SJSA1 (cell line): ENCODE measurements at places on chromosomes 16 and 17. TPM values are rescaled to one million over a fixed set of nuclear protein-coding genes. Genes with fewer than 3 reads are reported as not detected.

ZFPM1 gene
- total RNA-seq = 0.38 and 0.92 TPM in 2 replicates

TBC1D3D gene
- total RNA-seq = 1.8 TPM in 1 of 2 replicates, not detected in the other

NDUFB10 gene
- total RNA-seq = 273 and 292 TPM in 2 replicates

CES1 gene
- not detected in 2 replicates for total RNA-seq

MAPT gene
- total RNA-seq = 0.03 TPM in 1 of 2 replicates, not detected in the other

ZNF385C gene
- total RNA-seq = not detected in 2 replicates

TEKT3 gene
- total RNA-seq = 1.0 TPM in 1 of 2 replicates, not detected in the other

CTRB2 gene
- total RNA-seq = not detected in 2 replicates

HS3ST2 gene
- total RNA-seq = not detected in 2 replicates

KRTAP2-3 gene
- not detected in 2 replicates for total RNA-seq

METTL26 gene
- total RNA-seq = 73.1 and 86.6 TPM in 2 replicates

TLCD3A gene
- 10.9 and 11.8 TPM in 2 replicates for total RNA-seq

C1QTNF8 gene
- not detected in 2 replicates for total RNA-seq

C17orf107 gene
- 0.18 TPM in 1 of 2 replicates, not detected in the other for total RNA-seq

MMP25 gene
- total RNA-seq = 0.55 TPM in 1 of 2 replicates, not detected in the other

SOX15 gene
- total RNA-seq = not detected in 2 replicates

SRCIN1 gene
- total RNA-seq = not detected in 2 replicates

ZG16B gene
- total RNA-seq = 0.11 and 0.53 TPM in 2 replicates

KRTAP9-8 gene
- total RNA-seq = not detected in 2 replicates

TANC2 gene
- 2.3 and 7.7 TPM in 2 replicates for total RNA-seq

SLC16A6 gene
- not detected in 2 replicates for total RNA-seq

CACNG1 gene
- total RNA-seq = 0.26 TPM in 1 of 2 replicates, not detected in the other

EIF4A3 gene
- 192 and 232 TPM in 2 replicates for total RNA-seq

LPO gene
- not detected in 2 replicates for total RNA-seq

GGA3 gene
- 13.1 and 13.8 TPM in 2 replicates for total RNA-seq

MRPL12 gene
- total RNA-seq = 19.5 and 34.3 TPM in 2 replicates

GSDMA gene
- total RNA-seq = not detected in 2 replicates

SEPTIN1 gene
- not detected in 2 replicates for total RNA-seq

AHSP gene
- not detected in 2 replicates for total RNA-seq

EEF2KMT gene
- 17.4 and 19.0 TPM in 2 replicates for total RNA-seq

CNTNAP1 gene
- 0.34 and 1.1 TPM in 2 replicates for total RNA-seq

CD7 gene
- not detected in 2 replicates for total RNA-seq

CDRT15L2 gene
- total RNA-seq = not detected in 2 replicates

SLC16A11 gene
- not detected in 2 replicates for total RNA-seq

TIGD7 gene
- 2.1 and 11.1 TPM in 2 replicates for total RNA-seq

DUSP14 gene
- total RNA-seq = 91.2 and 94.6 TPM in 2 replicates

NME3 gene
- 19.9 and 27.1 TPM in 2 replicates for total RNA-seq

KIF2B gene
- not detected in 2 replicates for total RNA-seq

HOXB5 gene
- total RNA-seq = 0.05 and 1.2 TPM in 2 replicates

MARVELD3 gene
- not detected in 2 replicates for total RNA-seq

CHD9NB gene
- 0.45 TPM in 1 of 2 replicates, not detected in the other for total RNA-seq

KCNG4 gene
- not detected in 2 replicates for total RNA-seq

RNF227 gene
- total RNA-seq = 0.42 TPM in 1 of 2 replicates, not detected in the other

PSME3IP1 gene
- total RNA-seq = 93.1 and 112 TPM in 2 replicates

NGFR gene
- 0.11 and 2.3 TPM in 2 replicates for total RNA-seq

ZNF423 gene
- 3.0 and 5.4 TPM in 2 replicates for total RNA-seq

KRTAP4-5 gene
- total RNA-seq = not detected in 2 replicates

ACBD4 gene
- total RNA-seq = 0.89 and 1.6 TPM in 2 replicates

TNK1 gene
- not detected in 2 replicates for total RNA-seq

SLC6A2 gene
- not detected in 2 replicates for total RNA-seq

AXIN2 gene
- total RNA-seq = 4.2 and 4.8 TPM in 2 replicates

BAIAP3 gene
- 1.2 and 3.1 TPM in 2 replicates for total RNA-seq

KCTD19 gene
- 0.03 TPM in 1 of 2 replicates, not detected in the other for total RNA-seq

FSCN2 gene
- total RNA-seq = 0.61 and 1.4 TPM in 2 replicates

AATK gene
- 0.18 TPM in 1 of 2 replicates, not detected in the other for total RNA-seq

PFAS gene
- total RNA-seq = 29.3 and 60.1 TPM in 2 replicates

FZD2 gene
- total RNA-seq = 17.5 and 21.9 TPM in 2 replicates
